Posterior vena cava (tissue), 2 donors: ENCODE measurements at places on chromosomes 6 and 20.

GRCh38 chr6:3808759-3809514, 40.2 kb upstream of the FAM50B start:
- DNase-seq: peak; percentile 86

- DNase-seq: no peak
Observed at GRCh38 chr6:1313384-1313766, 1.5 kb downstream of the FOXQ1 start.

GRCh38 chr6:105560611-105561066, 157.8 kb upstream of the PREP start:
- DNase-seq: no peak

DNA sequence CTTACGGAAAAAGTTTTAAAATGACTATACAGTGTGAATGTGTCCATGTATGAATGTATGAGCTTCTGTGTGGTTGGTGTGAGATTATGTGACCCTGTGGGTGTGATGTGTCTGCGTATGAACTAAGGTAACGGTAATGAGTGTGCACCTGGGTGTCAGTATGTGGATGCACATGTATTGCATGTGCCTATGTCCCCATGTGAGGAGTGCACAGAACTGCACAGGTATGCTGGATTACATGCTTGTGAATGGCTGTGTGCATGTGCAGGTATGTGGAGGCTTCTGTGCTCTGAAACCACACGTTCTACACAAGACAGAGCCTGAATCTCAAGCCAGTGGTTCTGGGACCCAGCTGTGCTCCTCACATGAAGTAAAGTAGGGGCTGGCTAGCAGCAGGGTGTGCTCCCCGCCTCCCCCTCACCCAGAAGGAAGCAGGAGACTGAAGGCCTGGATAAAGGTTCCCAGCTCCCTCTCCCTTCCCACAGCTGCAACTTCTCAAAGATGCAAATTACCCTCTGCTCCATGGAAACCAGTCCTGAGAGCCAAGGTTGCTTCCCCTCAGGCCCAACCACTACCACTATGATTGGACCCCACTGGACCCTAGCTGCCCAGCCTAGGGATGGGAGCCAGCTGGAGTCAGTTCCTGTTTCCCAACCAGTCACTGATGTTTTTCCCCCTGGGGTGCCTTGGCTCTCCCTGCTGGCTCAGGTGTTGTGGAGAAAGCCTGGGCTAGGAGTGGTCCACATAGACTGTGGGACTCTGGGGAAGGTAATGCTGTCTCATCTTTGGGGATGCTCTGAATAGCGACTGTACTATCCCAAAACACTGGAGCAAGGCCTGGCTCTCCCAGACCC, 24.8 kb upstream of the SPDEF start:
- DNase-seq: peak; percentile 37

GRCh38 chr6:37711331-37712241, 13.9 kb upstream of the MDGA1 start:
- no peak for DNase-seq

- no peak for DNase-seq
Observed at GRCh38 chr6:23980965-23981364, 145.1 kb upstream of the NRSN1 start.

- DNase-seq: peak; percentile 96
Observed at GRCh38 chr6:52724406-52725121, 38.7 kb downstream of the GSTA2 start.

DNA sequence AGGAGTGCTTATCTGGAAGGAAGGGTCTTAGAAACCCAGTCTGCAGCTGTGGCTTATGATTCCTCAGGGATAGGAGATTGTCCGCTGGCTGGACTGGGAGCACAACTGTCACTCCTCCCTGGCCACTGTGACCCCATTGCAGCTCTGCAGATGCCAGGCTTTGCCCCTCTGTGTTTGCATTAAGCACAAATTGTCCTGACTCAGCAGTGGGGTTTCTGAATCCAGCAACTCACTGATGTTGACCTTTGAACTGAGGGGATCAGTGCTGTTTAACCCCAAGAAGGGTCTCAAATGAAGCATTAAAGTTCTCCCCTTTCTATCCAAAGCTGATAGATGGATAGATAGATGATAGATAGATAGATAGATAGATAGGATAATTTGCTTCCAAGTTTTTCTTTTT, 29.5 kb downstream of the DACT2 start:
- DNase-seq: peak; percentile 20

- no peak for DNase-seq
Observed at GRCh38 chr6:444653-445275, 53.2 kb downstream of the IRF4 start.

DNA sequence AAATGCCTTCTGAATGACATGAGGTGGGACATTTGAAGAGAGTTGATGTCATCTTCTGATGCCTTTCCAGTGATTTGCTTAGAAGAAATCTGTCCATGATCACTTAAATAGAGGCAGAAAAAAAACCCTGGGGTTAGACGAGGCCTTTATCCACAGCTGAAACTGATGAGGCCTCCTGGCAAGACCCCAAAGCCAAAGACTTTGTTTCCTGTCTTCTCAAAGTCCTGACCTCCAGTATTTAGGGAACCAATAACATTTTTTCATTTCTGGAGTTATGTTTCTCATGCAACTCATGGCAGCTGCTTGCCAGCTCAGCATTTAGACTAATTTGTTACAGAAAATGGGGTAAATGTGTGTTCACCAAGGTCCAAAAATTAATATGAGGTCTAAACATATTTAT, 248.0 kb upstream of the PRDM1 start:
- no peak for DNase-seq
